ENCODE measurements at places on chromosomes 7 and 10. TPM values are rescaled to one million over a fixed set of nuclear protein-coding genes. Genes with fewer than 3 reads are reported as not detected.

DNA sequence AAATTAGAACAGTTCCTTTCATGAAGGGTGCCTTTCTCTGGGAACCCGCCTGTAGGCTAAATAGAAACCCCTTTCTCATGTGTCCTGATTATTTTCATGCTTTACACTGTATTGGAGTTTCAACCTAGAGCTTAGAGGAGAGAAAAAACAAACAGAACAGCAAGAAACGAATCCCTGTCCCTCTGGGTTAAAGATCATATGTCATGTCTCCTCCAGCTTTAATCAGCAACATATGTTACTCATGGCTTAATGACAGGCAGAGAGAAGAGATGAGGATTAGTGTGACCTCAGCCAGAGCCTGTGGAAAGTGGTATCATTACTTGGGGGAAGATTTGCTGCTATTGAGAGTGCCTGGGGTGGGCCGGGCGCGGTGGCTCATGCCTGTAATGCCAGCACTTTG is 32.1 kb downstream of the CRCP start:
- no peak for DNase-seq

DNA sequence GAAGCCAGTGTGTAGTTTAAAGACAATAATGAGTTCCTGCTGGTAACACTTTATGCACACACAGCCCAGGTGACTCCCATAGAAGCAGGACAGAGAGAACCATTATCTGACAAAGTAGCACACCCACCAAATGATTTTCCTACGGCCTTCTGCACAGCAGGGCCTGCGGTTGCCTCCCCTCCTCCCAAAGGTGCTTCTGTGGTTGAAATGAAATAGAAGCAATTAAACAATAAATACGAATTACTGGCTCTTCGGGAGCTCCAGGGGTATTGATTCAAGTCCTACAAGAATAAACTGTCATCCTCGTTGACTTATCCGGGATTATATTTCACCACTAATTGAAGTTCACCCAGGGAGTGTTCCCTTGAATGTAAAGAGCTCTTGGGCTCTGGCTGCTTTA is 172.1 kb downstream of the ACTR3B start:
- DNase-seq, result no peak

DNA sequence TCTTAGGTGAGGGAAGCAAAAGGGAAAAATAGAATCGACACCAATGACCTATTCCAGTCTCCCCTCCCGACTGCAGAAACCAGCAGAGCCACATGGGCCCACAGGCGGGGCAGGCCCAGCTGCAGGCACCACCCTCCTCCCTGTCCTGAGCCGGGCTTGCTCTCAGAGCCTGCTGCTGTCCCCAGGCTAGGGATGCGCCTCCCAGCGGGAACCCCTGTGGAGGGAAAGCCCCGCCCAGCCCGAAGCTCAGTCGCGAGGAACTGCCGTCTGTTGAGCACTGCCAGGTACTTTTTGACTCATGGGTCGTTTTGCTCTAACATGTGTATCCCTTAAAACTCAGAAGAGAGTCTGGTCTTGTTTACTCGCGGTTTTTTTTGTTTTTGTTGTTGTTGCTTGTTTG is 124.5 kb upstream of the RET start:
- no peak for DNase-seq

DNA sequence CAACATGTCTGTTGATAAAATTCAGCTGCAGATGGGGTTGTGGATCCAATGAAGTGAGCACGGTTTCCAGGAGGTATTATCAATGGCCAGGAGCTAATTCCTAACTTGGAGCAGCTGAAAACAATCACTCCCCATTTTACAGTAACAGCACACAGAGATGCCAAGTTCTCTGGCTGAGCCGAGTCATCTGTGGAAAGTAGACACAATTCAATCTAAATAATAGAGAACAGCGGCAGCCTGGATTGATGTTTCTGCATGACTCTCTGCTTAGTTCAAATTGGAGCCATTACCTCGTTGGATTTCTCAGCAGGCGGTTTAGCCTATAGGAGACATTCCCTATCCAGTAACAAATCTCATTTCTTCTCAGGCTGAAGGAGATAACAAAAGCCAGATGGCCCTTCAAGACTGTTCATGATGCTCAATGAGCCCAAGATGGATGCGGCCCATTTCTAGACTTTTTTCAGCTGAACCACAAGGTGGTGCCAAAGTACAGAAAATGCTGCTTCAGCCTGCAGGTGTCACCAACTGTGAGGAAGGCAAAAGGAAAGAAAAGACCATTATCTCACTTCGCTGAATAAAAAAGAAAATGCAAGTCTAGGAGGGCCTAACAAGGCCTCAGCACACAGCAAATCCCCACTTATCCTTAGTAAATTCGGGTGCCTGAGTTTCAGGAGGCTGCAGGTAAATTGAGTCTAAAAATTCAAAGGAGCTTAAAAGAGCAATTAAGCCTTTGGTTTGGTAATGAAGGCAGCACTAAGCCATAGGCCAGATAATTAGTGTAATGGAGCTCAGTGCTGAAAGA is 83.7 kb downstream of the SLC16A9 start:
- no peak for DNase-seq

GRCh38 chr7:27151931-27152815 is at the start of gene HOXA3:
HOXA3 (minus strand) TSS chr7:27152583; CDS start chr7:27110640, 41,943 bp downstream.
- DNase-seq, result no peak

- no peak for DNase-seq
Measured at GRCh38 chr10:31129271-31129670, 97.6 kb upstream of the ZNF438 start.

- no peak for DNase-seq
Measured at GRCh38 chr7:149870701-149871483, 2.9 kb upstream of the ATP6V0E2 start.

DNA sequence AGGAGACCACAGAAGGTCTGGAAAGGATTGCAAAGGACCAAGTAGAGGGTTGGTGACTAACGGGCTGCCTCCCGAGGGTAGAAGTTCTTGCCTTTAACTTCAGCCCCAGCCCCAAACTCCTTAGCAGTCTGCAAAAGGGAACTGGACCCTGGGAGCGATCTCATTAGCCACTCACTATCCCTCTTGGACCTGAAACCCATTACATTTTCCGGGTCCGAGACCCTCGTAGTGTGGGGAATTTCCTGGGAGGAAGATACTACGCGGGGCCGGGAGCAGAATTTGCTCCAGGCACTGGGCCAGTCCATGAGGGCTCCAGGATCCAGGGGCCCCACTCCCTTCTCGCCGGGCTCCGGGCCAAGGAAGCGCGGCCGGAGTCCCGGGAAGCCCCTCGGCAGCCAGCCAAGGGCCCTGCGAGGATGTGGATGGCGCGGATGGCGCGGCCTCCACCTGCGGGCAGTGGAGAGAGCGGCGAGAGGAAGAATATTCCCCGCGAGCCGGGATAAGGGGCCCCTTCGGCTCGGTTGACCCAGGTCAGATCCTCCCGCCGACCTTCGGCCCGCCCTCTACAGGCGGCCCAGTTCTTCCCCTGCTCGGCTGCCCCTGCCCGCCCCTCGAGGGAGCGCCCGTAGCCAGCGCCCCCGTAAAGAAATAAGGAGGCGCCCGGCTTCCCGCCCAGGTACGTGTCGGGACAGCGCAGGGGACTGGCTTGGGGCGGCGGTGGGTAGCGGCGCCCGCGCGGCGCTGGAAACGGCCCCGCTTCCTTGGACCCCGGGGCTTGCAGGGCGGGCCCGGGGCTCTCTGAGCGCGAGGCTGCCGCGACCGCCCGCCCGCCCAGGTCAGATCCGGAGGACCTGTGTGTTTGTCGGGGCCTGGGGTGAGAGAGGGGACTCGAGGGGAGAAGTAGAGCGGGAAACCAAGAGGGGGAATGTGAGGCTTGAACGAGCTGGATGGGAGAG is at the start of gene MYO3A:
Gene MYO3A (plus strand): TSS at position 577 of the 956 bp plus-strand sequence. CDS start 17,882 bp downstream, outside the sequence.
- no peak for DNase-seq

- DNase-seq, result no peak
Measured at GRCh38 chr10:114767986-114768821, 53.4 kb upstream of the FHIP2A start.

ARL3 gene
- 7.5 TPM for total RNA-seq

GIMAP1 gene
- total RNA-seq, result not detected
